Activated T-helper 17 cell treated with anti-CD3 and anti-CD28 coated beads, Interleukin-2, amount 50 U/mL, for 72 hours (primary cell): ENCODE measurements at places on chromosomes 6 and 20. TPM values are rescaled to one million over a fixed set of nuclear protein-coding genes. Genes with fewer than 3 reads are reported as not detected.

MOCS3 gene
- total RNA-seq, result 3.0 TPM

C6orf47 gene
- total RNA-seq, result 21.0 TPM

C6orf52 gene
- total RNA-seq, result not detected

NRN1 gene
- total RNA-seq, result 14.7 TPM
